ENCODE measurements at places on chromosomes 13 and 19. TPM values are rescaled to one million over a fixed set of nuclear protein-coding genes. Genes with fewer than 3 reads are reported as not detected.

Gene ZNF729
- not detected for total RNA-seq

Gene NKG7
- not detected for total RNA-seq

Gene CEACAM16
- under 0.01 TPM for total RNA-seq

Gene LILRB1
- total RNA-seq: not detected

Gene SOHLH2
- 0.43 TPM for total RNA-seq

DNA sequence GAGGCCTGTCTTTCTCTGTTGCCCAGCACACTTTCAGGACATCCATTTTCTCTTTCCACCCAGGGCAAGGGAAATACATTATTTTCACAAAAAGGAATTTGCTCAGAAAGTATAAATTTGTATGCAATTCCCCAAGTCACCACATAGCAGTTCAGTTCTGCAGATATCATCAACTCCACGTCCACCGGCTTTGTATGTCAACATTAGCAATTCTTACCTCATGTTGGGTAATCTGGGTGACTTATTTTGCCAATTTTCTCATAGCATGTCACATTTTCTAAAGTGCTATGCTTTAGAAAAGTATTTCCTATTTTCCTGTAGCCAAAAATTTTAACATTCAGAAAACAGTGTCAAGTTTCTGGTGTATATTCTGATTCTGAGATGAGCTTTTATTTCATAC lies 501.8 kb downstream of the EFNB2 start:
- peak; percentile 71 for DNase-seq

- DNase-seq: no peak
Observed at GRCh38 chr13:49498206-49498605, 2.5 kb downstream of the PHF11 start.

DNA sequence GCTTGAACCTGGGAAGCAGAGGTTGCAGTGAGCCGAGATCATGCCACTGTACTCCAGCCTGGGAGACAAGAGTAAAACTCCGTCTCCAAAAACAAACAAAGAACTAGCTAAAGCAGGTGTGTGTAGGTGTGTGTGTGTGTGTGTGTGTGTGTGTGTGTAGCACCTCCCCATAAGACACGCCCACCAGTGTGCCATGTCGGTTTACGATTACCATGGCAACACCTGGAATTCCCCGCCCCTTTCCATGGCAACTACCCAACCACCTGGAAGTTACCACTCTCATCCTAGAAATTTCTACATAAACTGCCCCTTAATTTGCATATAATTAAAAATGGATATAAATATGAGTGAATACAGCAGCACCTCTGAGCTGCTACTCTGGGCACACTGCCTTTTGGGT lies 80.9 kb upstream of the ADGRE5 start:
- DNase-seq: no peak

DNA sequence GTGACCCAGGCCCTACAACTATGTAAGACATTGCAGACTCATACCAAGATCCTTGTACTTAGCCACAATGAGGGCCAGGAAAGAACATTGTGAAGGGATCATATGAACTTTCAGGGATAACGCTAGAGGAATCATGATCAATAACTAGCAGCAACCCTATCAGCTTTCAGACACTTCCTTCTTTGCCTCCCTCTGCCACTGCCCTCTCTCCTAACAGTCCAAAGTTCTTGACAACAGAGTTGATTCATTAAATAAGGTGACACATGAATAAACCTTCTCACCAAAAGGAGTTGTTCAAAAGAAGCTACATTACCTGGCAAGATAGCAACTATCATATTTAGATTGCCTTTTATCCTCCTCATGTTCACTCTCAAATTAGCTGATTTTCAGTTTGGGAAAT lies 272.2 kb upstream of the DACH1 start:
- no peak for DNase-seq

DNA sequence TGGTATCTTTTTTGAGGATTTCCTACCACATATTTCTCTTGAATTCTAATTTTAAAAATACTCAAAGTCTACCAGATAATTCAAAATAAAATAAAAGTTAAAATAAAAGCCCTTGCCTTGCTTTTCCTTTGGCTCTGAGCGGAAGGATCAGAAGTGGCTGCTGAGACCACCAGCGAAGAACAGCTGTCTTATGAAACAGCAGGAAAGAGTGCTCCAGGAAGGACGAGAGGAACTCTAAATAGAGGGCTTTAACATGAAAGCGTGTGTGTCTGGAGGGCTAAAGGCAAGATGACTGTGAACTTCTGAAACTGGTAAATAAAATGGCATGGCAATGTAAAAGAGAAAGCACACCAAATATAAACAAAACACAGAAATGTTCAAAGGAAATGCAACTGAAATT lies 521.5 kb upstream of the SPRY2 start:
- DNase-seq: no peak

- no peak for DNase-seq
Observed at GRCh38 chr19:2079076-2079864, 16.9 kb downstream of the MOB3A start.

- peak; percentile 42 for DNase-seq
Observed at GRCh38 chr13:75637181-75637750, 1.1 kb downstream of the LMO7 start.

GRCh38 chr19:40687525-40688016 lies 2.9 kb downstream of the NUMBL start:
- DNase-seq: peak; percentile 93

DNA sequence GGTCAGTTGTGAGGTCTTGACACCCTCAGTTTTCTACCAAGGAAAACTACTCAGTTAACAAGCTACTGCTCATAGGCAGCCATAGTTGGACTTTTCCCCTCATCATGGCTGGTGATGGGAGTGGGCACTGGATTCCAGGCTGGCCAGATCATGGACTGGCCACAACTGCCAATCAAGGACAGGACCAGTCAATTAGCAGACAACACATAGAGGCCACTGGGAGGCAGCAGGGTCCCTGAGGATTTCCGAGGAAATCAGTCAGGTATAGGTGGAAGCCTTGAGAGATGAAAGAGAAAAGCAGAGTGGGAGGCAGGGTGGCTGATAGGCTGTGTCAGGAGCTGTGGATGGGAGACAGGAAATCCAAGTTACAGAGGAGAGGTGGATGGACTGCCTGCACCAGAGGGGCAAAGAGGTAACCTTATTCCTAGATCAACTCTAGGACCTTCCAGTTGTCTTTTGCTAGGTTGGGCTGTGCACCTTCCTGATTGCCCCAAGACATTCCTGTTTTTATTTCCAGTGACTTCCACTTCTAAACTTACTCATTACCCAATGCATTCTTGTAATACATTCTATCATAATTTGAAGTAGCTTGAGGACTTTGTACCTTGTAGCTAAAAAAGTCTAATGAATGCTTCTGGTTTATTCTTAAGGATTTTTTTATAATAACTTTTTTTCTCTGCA lies 361.8 kb downstream of the KCNRG start:
- no peak for DNase-seq
